ENCODE measurements at places on chromosomes 12 and 14.

DNA sequence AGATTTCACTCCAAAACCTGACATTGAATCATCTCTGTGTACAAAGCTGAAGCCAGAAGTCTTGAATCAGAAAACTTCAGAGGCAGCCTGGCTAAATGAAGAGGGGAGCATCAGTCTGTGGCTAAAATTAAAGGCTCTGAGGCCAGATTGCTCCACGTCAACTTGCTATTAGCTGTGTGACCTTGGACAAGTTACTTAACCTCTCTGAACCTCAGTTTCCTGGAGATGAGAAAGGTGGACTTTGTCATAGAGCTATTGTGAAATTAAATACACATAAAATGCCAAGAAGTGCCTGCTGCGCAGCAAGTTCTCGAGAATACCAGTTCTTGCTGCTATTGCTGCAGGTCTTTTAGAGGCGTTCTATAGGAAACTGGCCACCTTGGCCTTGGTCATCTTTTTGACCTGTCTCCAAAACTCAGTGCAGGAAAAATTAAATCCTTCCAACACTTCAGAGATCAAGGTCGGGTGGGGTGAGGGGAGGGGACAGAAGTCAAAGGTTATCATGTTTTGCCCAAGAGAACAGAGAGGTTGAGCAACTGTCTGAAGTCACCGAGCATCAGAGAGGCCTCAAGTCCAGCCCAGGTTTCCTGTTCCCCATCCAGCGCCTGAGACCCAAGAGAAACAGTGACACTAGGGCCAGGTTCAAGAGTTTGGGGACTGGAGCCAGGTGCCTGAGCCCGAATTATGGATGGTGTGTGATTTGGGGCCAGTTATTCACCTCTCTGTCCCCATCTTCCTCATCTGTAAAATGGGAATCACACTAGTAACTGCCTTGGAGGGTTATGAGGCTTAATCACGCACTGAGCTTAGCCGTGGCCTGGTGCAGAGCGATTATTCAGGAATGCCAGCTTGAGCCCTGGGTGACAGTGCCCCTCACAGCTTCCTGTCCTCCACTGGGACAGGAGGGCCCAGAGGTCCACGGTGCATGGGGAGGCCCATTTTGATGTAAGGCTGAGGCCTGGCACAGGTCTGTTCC, 1.1 kb downstream of the SERPINA1 start:
- no peak for DNase-seq

DNA sequence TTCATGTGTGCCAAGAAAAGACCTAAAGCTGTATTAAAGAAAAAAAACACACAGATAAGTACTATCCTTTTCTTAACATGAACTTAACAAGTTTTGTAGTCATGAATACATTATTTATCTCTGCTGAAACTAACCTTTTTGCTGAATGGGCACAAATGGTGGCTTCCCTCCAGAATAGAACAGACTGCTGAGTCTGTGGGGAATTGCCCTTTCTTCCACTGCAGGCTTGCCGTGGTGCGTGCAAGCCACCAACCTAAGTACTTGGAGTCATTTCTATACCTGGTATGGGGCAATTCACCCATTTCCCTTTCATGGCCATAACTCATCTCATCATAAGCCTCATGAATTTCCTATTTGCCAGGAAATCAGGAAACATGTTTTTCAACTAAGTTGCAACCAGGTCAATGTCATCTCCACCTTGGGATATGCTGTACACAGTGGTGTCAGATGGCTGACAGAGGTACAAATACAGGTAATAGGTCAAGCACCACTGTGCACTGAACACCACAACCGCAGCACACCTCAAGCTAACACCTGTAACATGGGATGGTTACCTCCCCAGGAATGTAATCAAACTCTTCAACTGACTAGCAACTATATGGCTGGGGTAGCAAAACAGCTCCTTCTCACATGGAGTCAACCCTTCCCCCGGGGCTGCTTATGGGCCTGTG, 49.9 kb downstream of the CATSPERB start:
- no peak for DNase-seq

DNA sequence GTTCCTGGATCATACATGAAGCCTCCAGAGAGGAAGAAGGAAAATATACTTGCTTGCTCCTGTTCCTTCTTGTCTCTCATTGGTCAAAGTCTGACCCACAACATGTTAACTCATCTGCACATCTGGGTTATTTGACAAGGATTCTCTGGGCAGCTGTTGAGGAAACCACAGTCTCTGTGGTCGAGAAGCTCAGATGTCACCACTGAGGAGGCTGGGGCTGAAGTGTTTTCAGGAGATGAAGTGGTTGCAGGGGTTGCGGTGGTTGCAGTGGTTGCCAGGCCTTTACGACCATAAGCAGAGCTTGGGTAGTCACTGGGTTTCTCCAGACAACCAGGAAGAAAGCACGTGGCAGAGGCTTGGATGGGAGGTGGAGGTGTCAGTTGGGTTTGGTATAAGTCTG, 265.0 kb upstream of the LRIG3 start:
- DNase-seq, result no peak

DNA sequence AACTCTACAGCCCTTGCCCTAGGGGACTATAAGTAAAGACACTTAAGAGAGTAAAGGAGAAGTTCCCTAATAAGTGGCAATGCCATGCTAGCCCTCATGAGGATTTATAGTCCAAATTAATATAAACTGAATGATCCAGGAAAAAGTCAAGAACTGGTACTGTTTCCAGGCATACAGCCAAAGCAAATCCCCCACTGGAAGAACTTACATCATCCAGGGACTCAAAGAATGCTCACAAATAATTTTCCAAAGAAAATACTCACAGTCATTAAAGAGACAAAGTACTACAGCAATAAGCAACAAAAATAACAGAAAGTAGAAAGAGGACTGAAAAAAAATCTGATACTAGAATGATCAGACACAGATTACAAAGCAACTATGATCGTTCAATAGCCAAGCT, 79.7 kb upstream of the RAP1B start:
- DNase-seq, result no peak

DNA sequence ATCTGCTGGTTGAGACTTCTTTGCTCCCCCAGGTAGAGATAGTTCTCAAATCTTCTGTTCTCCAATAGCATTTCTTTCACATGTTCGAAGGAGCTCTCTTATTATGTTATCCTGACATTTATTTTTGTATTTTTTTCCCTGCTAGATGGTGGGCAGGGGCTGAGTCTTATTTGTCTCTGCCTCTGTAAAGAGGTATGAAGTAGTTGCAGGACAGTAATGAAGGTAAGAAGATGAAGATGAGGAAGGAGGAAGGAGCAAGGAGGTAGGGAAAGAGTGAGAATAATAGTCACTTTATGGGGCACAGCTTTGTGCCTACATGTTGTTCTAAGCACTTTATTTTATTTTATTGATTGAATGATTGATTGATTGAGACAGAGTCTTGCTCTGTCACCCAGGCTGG, 5.0 kb upstream of the CIROP start:
- no peak for DNase-seq

GRCh38 chr14:54737132-54737711, 165.4 kb downstream of the GCH1 start:
- DNase-seq, result no peak

- DNase-seq, result no peak
Observed at GRCh38 chr14:100528962-100529560, 58.2 kb downstream of the BEGAIN start.

All from NCI-H187 treated with DMSO at 0.1 percent for 48 hours (cell line).